Epithelial cell of esophagus (primary cell): ENCODE measurements at places on chromosomes 3 and 15.
A peak's percentile ranks its signal among the peaks of the same experiment; 100 is the strongest.

DNA sequence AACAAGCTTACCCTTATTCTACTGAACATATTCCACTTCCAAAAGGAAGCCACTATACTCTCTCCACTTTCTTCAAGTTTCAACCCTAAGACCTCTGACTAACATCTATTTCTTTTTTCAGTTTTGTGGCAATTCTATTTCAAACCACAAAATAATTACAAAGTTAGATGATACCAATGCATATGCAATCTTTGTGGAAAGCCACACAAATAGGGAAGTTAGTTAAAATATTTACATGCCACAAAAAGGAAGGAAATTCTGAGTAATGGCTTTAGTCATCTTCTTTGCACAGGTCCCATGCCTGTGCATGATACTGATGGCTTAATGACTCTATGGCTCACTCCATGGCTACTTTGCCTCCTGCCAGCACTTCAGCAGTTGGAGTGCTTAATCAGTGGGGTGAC is 57.0 kb upstream of the MCTP2 start:
- DNase-seq: peak; percentile 89

DNA sequence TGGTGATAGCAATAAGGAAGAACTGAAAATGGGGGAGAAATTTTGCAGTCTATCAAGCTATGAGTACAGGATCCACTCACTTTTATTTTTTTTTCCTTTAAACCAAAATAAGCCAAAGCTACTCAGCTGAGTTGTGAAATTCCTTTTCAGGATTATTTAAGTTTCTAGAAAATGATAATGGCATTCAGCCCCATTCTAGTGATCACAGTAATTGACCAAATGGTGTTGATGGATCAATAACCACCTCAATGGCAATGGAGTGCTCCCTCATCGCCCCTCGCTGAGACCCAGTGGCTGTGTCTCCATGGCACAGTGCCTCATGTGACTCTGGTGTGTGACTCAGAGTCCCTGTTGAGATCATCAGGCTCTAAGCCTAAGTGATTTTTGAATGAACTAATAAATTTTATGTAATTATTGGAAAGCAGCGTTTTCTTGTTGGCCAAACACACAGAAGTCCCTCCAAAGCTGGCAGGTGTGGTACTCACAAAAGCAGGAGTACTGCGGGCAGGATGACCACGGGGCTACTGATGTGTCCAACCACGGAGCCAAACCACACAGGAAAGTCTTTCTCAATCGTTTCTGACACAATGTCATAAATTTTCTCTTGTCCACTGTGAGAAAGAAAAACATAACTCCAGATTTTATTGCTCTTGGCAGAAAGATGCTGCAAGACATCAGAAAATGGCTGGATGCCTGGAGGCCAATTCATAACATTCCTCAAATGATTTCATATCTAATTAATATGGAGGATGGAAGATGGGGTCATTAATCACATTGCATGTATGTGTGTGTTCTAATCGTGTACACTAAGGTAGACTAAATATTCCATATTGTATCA is 14.4 kb upstream of the STARD5 start:
- peak; percentile 40 for DNase-seq

GRCh38 chr3:195286115-195286872 is 15.3 kb upstream of the XXYLT1 start:
- peak; percentile 54 for DNase-seq

DNA sequence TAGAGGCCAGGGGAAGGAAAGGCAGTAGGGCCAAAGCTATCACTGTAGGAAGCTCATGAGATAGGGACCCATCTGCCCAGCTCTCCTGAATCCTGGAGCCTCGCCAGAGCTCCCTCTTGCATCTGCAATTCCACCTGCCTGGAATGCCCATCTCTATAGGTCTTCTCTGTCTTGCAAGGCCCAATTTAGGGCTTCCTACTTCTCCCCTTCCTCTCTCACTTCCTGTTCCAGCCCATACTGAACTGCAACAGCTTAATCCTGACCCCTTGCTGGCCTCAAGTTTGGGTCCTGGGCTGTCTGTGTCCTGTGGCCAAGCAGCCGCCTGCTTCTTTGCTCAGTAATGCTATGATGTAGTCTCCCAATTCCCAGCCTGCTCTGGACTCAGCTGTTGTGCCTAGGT is 3.6 kb upstream of the PTPN23 start:
- DNase-seq: no peak

- DNase-seq: no peak
These were observed 10.1 kb downstream of the MNS1 start for GRCh38 chr15:56454836-56455235.

DNA sequence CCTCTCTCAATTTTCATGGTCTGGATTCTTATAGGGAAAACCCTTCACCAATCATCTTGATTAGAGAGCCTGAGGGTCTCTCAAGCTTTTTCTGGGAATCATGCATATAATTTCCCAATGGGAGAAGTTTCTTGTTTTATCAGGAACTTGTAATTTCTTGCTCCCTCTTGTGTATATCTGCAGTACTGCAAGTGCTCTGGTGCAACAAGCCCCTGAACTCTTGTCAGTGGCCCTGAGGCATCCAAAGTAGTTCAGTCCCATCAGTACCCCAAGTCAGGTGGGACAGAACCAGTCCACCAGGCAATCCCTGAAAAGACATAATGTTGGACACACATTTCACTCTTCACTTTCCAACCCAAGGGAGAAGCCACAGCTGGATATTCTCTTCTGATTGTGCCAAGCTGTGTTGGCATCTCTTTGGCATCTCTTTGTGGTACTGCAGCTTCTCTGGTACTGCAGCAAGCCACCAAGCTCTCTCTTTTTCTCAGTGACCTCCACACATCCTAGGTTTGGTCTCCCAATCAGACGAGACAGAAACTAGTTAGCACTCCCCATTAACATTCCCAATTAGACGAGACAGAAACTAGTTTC is 214.5 kb downstream of the ZIC4 start:
- DNase-seq: peak; percentile 77

DNA sequence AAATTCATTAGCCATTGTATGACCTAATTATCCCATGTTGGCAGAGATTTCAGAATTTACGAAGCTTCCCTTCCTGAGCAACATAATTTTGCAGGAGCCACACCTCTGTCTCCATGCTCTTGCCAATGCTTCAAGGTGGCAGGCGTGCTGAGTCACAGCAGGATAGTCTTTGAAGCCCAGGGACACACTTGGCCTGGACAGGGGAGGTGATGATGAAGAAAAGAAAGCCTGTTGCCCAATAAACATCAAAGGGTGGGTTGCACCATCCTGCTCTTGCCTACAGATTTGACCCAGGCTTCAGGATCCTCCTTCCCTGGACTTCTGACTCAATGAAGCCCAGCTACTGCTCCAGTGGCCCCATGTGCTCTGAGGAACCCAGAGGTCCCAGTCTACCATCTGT is 117.1 kb downstream of the MINAR1 start:
- DNase-seq: peak; percentile 2

DNA sequence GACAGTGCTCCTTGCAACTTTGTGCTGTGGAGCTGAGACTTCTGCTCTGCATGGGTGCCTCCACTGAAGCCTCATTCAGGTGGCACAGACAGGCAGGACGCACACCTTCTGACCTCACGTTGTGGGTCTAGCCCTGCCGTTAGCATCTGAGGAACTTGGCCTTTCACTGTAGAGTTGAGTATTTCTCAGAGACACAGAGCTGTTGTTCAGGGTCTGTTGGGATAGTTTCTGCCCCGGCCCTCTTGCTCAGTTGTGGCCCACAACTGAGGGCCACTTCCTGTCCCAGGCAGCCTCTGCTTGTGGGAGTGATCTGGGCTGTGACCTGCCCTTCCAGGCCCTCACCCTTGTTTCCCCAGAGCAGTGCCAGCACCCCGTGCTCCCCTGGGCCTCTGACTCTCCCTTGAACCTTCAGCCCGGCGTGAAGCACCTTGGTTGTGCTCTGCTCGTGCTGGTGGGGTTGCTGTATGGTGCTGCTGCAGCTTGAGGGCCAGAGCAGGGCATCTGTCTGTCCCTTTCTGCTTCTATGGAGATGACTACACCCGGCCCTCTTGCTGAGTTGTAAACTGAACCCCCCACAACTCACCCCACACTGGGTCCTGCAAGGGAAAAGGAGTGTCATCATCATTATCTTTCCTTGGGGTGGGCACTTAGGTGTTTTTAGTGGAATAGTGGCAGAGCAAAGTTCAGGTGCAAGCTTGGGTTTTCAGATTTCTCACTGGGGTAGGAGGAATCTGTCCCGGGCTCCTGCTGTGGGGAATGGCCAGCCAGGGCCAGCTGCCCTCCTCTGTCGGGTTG is 11.7 kb downstream of the BAHD1 start:
- DNase-seq: no peak

- no peak for DNase-seq
These were observed 242.9 kb downstream of the WNT5A start for GRCh38 chr3:55244247-55244646.

DNA sequence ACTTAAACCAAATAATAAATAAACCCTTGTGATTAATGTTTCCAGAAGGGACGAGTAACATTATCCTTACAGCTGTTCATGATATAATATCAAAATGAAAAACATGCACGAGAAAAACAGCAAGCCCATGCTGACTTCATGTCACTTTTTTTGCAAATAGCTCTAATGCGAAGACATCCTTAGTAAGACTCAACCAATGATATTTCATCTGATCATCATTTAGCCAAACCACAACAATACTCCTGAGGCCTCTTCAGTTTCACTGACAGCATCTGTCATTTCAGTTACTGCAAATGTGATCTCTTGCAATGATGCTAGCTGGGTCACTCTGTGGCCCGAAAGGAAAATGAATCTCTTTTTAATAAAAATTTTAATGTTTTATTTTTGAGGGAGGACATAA is 74.0 kb downstream of the POLR2M start:
- DNase-seq: no peak

GRCh38 chr15:99450896-99451358 is 114.9 kb upstream of the MEF2A start:
- peak; percentile 90 for DNase-seq

DNA sequence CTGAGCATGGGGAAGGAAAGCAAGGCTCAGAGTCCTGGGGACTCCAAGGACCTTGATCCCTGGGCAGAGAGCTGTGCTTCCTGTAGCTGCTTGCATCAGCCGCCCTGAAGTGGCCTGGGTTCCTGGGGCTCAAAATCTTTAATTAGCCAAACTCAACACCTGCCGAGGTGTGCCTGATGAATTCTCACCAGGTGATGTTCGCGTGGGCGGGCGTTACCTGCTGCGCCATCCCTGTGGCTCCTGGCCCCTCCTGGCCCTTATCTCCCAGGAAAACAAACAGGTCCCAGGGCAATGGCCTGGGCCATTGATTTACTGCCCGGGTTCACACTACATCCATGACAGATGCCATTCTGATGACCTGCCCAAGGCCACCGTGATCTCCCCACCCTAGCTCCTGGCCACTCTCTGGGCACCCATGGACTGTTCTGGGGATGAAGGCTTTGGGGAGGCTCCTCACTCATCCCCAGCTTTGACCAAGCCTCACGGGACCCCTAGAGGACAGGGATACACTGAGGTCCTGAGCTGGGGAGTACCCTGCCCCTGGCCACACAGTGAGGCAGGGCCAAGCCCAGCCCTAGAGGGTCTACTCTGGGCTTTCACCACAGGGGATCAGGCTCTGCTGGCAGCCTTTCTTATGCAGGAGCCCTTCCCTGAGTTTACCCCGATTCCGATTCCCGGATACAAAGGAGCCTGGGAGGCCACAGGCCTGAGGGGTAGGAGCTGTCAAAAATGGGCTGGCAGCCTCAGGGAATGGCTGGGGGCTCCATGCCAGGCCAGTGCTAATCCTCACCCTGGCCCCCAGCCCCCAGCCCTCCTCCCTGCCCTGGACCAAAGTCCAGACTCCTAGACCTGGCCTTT is 5.7 kb downstream of the SLC38A3 start:
- no peak for DNase-seq

DNA sequence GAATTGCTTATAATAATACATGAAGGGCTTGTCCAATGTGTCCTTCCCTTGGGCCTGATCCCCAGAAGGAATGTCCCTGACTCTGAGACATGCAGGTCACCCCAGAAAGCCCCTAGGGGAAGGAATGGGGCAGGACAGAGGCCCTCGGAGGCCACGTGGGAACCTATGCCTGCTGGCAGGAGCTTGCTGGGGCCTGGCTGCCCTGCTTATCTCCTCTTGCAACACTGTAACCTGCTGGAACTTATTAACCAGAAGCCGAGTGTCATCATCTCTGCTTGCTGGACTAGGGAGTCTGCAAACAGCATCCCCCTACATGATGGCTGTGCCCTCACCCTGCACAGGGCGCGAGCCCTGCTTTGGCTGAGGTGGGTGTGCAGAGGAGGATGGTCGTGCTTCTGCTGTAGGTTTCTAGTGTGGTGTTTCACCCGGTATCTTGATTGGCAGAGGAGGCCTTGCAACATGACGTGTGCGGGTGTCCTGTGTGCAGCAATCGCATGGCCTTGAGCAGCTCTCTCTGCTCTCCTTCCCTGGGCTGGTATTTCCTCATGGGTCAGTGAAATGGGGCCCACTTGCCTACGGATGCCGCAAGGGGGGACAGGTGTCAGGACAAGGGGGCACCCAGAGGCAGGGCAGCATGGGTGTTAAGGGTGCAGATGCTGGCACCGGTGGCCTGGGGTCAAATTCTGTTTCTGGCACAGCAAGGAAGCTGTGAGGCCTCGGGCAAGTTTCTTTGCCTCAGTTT is 5.0 kb downstream of the CHST13 start:
- DNase-seq: peak; percentile 10

GRCh38 chr3:190562866-190563510 is 49.1 kb downstream of the IL1RAP start:
- DNase-seq: no peak

DNA sequence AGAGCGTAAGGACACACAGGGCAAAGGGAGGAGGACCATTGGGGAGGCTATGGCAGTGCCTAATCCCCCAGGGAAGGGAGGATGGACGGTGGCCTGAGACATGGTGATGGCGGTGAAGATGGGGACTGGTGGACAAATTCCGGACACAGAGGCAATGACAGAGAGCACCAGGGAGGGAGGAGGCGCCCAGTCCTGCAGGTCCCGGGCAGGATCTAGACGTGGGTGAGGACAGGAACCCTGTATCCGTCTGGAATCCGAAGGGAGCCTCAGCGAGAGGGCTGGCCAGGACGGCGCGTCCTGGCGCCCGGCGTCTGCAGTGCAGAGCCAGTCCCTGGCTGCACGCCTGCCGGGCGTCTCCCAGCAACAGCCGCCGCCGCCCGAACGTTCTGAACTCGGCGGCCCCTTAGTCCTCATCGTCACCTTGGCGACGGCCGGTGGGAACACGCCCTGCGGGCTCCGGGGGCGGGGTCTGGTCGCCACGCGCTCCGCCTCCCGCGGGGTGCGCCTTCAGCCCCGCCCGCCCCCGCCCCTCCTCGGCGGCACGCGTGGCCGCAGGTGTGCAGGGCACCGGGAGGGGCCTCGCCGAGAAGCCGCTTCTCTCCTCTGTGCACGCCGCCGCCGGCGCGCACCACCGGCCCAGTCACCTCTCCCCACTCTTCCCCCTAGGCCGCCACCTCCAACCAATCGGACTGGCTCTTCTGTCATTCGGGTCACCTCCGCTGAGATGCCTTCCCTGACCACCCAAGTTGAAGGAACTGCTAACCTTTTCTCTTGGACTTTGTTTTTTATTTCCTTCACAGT is 11.6 kb downstream of the XIRP1 start:
- peak; percentile 87 for DNase-seq

DNA sequence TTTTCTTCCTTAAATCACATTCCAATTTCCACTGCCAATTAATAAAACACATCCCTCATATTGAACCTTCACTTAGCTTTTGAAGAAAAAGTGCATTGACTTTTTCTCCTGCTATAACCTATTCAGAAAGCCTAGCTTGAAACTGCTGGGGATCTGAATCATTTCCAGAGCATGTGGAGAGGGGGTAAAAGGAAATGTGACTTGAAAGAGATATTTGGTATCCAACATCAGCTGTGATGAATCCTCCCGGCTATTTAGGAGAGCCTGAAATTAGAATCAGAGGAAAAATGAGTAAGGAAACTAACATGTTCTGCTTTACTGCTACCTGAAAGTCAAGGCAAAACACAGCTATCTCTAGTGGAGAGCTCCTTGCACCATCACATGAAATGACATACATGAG is 2.6 kb upstream of the GNB5 start:
- no peak for DNase-seq

GRCh38 chr3:43978708-43979107 is 263.0 kb upstream of the TOPAZ1 start:
- no peak for DNase-seq
